ENCODE measurements at places on chromosomes 6 and 20.

- no peak for DNase-seq
Measured at GRCh38 chr6:34288581-34288980, 39.8 kb upstream of the SMIM29 start.

DNA sequence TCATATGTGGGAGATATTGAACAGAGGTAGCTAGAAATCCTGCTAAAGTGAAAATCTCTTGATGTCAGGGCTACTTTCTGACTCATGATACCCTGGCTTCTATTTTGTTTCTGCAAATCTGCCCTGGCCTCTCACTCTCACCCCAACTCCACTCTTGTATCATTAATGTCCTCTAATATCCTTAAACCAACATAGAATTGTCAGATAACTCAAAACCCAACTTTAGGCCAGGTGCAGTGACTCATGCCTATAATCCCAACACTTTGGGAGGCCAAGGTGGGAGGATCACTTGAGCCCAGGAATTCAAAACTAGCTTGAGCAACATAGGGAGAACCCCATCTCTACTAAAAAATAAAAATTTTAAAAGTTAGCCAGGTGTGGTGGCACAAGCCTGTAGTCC is 33.8 kb upstream of the OSTM1 start:
- no peak for DNase-seq

- DNase-seq: no peak
Measured at GRCh38 chr20:59728722-59729430, 124.5 kb downstream of the PHACTR3 start.

GRCh38 chr6:55456016-55456415 is 123.0 kb downstream of the HMGCLL1 start:
- no peak for DNase-seq

- peak; percentile 62 for DNase-seq
Measured at GRCh38 chr20:36093025-36093803, 61.3 kb upstream of the EPB41L1 start.

GRCh38 chr20:25258828-25259227 is 10.9 kb downstream of the PYGB start:
- no peak for DNase-seq

DNA sequence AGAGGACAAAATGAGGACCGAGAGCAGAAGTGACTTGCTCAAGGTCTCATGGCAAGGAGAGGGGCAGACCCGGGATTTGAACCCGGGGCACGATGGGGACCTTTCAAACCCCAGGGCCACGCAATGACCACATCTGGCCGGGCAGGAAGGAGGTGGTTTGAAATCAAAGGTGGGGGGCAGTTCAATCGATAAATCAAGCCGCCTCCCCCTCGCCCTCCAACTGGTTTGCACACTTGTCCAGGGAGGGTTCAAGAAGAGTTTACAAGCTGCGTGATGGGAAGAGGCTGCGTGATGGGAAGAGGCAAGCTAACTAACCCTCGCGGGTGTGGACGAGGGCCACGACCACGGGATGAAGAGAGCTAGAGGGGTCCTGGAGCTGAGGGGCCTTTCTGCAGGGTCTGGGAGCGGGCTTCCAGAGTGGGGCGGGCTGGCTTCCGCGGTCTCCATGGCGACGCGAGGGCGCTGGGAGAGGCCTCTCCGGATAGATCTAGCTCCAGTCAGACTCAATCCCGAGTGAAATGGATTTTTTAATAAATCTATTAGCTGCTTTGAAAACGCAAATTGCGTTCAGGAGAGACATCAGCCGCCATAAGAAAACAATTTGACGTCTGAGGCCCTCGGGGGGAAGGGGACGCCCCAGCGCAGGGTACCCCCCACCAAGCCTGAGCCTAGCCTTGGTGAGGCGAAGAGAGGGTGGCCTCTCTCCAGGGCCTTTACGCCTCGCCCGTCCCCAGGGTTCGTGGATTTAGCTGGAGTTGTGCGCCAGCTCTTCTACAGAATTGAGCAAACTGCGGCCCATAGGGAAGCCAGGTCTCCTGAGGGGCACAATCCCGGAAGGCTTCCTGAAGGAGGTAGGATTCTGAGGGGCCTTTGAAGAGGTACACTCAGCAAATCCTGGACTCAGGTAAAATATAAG is 143.9 kb downstream of the GRM4 start:
- no peak for DNase-seq

- no peak for DNase-seq
Measured at GRCh38 chr6:90190131-90190530, 106.5 kb downstream of the BACH2 start.

DNA sequence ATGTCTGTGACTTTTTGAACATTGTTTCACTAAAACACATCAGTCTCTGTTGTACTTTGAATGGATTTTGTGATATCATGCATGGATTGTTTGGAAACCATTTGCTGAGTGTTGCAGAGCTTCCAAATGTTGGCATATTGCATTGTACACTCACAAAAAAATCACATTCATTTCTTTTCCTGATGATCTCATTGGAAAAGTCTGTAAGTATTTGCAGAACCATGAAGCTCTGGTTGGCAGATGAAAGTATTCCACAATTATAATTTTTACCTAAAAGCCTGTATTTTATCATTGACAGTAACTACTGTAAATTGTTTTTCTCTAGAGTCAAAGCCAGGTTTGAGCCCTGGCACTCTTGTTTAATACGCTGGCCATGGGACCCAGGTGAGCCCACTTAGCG is 42.1 kb downstream of the VAPB start:
- no peak for DNase-seq

- no peak for DNase-seq
Measured at GRCh38 chr6:130134582-130134981, 88.2 kb downstream of the SAMD3 start.

GRCh38 chr6:130927305-130927704 is 100.1 kb downstream of the SMLR1 start:
- no peak for DNase-seq

DNA sequence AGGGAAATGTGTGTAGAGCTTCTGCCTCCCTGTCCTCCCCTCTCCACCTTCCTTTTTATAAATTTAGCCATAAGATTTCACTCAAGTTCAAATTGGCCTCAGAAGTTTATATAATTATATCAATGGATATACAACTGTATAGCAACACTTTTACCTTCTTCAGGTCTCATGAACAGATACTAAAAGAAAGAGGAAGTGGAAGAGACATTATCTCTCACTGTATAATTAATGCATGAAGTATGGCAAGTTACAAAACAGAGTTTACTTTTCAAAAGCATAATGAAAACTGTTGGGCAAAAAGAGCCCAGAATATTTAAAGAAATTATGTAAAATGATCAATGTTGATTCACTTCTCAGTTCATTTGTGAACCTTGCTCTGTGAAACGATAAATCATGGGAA is 99.7 kb downstream of the PDE7B start:
- no peak for DNase-seq

- DNase-seq: no peak
Measured at GRCh38 chr6:34508425-34508824, 42.5 kb downstream of the PACSIN1 start.

GRCh38 chr6:70779934-70780333 is 112.3 kb downstream of the SMAP1 start:
- DNase-seq: no peak

DNA sequence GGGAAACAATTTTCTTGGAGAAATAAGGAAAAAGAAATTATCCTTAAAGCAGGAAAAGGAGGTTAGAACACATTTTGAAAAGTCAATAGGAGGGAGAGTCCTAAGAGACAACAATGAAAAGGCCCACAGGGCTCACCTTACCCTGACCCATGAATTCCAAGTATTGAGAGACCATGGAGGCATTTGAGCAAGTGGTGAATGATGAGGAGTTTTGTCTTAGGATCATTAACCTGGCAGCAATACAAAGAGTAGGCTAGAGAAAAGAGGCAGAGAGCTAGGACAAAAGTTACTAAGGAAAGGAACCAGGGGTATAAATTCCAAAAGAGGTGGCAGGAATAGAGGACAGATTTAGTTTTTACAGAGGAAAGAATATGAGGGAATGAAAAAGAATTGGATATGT is 44.7 kb downstream of the PACRG start:
- DNase-seq: no peak

- no peak for DNase-seq
Measured at GRCh38 chr20:32235331-32236047, 27.8 kb downstream of the POFUT1 start.

GRCh38 chr20:56657879-56658278 is 28.8 kb downstream of the TFAP2C start:
- no peak for DNase-seq

DNA sequence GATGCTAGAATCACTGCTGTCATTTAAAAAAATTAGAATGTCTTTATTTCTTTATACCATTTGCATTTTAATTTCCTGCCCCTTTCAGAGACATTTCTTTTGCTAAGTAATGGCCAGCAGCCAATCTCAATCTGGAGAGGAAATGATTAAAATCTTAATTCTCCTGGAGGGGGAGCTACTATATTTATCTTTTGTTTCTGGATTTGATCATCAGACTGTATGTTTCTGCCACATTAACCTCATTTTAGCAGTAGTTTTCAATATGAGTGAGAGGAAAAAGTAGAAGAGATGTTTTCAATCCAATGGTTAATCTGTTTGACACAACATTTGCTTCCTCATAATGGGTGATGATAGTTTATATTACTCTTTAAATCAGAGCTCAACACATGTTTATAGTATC is 138.0 kb downstream of the FUT9 start:
- DNase-seq: no peak

DNA sequence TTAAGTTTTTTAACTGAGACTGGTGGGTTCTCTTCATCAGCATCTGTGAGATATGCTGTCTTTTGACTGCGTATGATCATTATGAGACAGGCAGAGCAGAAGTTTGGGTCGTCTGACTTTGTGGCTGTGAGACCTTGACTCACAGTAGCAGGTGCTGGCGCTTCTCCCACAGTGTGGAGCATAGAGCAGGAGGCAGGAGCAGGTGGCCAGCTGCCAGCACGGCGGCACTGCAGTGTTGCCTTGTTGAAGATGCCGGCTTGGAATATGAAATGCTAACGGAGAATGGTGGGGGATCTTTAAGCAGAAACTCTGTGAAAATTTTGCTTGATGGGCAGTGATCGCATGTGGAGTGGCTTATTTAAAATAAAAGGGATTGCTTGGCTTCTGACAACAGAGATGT is 105.0 kb downstream of the TIAM2 start:
- no peak for DNase-seq

GRCh38 chr6:152293404-152293803 is 343.8 kb downstream of the SYNE1 start:
- DNase-seq: no peak

GRCh38 chr6:132683543-132683942 is 24.6 kb upstream of the TAAR1 start:
- DNase-seq: no peak

DNA sequence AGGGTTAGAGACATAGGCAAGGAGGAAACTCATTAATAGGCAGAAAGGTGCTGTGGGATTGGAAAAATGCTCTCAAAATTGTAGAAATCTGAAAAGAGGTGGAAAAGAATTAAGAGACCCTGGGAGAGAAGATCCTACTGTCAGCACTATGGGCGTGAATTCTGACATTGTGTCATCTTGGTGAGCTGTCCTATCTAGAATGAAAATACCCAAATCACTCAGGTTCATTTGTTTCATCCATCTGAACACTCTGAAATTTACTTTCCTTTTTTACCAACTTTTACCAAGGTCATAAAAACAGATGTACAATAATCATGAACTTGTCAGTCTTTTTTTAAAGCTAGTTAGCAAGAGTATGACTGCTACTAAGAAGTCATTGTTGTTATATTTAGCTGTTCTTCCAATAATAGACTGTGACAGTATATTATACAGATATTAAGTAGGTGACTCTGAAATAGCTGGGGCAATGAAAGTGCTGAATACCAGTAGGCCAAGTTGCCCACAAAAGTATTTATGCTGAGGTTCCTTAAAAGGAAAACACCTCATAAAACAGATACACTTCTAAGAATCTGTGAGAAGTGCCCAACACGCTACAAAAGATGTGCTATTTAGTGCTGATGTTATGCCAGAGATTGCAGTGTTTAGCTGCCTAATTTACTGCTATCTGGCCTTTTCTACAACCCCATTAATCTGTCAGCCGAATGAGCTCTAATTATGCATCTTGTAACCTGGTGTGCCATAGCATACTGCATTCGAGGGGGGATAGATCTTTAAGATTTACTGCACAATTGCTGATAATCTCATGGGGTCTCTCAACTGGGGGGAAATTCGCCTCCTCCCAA is 217.5 kb upstream of the SUPT3H start:
- DNase-seq: no peak

DNA sequence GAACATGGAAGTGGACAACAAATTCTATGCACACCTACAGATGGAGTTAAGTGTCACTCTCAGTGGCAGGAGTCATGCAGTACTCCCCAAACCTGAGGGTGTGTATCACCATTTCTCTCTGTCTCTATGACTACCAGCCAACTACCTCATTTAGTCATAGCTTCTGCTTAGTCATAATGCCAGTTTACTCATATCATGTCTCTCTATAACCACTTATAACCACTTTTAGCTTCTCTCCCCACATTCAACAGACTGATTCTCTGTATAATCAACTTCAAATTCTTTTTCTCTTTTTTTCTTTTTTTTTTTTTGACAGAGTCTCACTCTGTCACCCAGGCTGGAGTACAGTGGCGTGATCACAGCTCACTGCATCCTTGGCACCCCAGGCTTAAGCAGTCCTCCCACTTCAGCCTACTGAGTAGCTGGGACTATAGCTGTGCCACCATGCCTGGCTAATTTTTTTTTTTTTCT is 13.8 kb upstream of the GTF3C6 start:
- peak; percentile 43 for DNase-seq

- no peak for DNase-seq
Measured at GRCh38 chr6:106702451-106703110, 73.2 kb downstream of the QRSL1 start.
